ENCODE measurements at places on chromosomes 7 and 10.
A peak's percentile ranks its signal among the peaks of the same experiment; 100 is the strongest.

- DNase-seq = no peak
These were observed 36.9 kb upstream of the KDM7A start for GRCh38 chr7:140213684-140214074.

- no peak for DNase-seq
These were observed 48.3 kb downstream of the NOD1 start for GRCh38 chr7:30430276-30430675.

- peak; percentile 30 for DNase-seq
These were observed 171.6 kb upstream of the MKI67 start for GRCh38 chr10:128297709-128298378.

DNA sequence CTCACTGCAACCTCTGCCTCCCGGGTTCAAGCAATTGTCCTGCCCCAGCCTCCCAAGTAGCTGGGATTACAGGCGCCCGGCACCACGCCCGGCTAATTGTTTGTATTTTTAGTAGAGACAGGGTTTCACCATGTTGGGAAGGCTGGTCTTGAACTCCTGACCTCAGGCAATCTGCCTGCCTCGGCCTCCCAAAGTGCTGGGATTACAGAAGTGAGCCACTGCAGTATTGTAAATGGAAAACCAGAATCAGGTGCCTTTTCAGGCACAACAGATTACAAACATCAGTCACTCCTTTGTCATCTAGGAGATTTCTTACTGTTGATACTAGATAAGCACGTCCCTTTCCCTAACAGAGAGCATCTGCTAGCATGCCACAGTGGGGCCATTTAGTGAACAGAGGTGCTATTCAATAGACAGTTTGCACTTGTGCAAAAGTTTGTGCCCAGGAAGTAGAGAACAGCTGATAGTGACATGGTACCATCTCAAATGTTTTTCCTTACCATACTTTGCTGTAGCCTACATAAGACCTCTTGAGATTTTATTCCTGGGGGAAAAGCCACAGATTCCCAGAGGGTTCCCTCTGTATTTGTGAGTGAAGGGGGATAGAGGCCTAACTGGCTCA is 24.5 kb upstream of the WAC start:
- no peak for DNase-seq
